ENCODE measurements at places on chromosomes 12 and 14. TPM values are rescaled to one million over a fixed set of nuclear protein-coding genes. Genes with fewer than 3 reads are reported as not detected.

DNA sequence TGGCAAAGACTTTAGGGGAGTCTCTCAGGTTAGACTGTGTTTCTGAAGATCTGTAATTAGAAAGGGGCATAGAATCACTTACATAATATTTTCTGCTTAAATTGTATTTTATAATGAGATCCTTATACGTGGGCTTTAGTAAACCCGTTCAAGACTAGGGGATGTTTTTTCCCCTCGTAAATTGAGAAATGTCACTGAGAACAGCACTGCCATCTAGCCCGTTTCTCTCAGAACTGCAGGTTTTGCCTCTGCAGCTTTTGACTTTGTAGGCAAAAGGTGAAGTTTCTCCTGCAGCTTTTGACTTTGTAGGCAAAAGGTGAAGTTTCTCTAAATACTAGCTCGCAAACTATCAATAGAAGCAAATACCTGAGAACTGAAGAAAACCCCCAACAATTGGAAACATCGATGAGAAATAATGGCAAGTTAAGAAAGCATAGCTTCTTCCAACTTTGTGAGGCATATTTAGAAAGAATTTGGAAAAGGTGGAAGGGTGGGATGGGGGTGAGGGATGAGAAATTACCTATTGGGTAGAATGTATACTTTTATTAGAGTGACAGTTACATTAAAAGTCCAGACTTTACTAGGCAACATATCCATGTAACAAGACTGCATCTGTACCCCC is 9.9 kb upstream of the ASPG start:
- no peak for DNase-seq

DNA sequence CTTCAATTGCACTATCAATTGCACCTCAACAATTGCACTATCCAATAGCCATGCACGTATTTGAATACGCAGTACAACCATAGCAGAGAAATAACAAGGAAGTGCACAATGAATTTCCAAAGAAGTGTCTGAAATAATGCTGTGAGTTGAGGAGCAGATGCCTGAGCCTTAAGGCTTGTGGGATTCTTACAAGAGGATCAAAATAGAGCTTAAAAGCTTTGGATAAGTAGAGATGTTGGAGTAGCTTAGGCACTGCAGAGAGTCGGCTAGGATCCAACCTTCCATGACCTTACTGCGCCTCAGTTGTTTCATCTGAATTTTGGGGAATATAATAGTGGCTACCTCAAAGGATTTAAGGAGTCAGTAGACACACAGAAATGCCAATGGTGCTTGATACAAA is 196.1 kb upstream of the FLRT2 start:
- no peak for DNase-seq

GRCh38 chr12:120159509-120160237 is 34.8 kb downstream of the GCN1 start:
- DNase-seq: no peak

DNA sequence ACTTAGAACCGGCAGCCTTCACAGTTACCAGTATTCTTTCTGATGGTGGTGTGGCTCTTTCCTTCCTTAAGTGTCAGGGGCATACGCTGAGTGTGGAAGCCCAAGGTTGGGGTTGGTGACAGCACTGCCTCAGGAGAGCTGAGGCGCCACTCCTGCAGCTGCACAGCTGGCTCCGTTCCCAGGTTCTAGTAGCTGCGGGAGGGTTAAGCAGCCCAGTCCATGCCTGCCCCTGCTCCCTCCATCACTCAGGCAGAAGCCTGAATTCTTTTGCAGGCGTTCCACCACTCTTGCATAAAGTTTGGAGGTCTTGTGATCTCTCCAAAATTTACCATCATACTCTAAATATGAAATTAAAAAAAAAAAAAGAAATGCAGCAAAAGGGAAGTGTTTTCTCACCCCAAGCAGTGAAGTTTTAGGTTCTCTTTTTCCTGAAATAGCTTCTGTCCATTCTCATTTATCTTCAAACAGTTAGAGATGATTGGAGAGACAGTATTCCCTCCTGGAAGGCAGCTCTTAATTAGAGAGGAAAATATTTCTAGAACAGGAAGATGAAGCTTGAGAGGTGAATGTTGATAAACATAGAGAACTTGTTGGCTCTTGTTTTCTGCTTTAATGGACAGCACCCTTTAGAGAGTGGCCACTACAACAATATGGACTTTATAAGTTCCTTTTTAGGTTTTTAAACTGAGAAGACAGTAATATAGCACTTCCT is 136.1 kb downstream of the FGD4 start:
- peak; percentile 1 for DNase-seq

DNA sequence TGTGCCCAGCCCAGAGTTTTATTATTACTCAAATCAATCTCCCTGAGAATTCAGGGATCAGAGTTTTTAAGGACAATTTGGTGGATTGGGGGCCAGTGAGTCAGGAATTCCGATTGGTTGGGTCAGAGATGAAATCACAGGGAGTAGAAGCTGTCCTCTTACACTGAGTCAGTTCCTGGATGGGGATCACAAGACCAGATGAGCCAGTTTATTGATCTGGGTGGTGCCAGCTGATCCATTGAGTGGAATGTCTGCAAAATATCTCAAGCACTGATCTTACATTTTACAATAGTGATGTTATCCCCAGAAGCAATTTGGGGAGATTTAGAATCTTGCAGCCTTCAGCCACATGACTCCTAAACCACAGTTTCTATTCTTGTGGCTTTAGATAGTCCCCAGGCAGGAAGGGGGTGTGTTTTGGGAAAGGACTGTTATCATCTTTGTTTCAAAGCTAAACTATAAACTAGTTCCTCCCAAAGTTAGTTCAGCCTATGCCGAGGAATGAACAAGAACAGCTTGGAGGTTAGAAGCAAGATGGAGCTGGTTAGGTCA is 89.1 kb upstream of the CNOT2 start:
- DNase-seq: no peak

- DNase-seq: no peak
Observed at GRCh38 chr14:45135156-45135555, 574 bp upstream of the FANCM start.

CPSF6 gene
- 81.3 TPM for total RNA-seq

Data from CD8-positive, alpha-beta T cell (primary cell).